ENCODE measurements at places on chromosomes 3 and 15.
A peak's percentile ranks its signal among the peaks of the same experiment; 100 is the strongest.

DNA sequence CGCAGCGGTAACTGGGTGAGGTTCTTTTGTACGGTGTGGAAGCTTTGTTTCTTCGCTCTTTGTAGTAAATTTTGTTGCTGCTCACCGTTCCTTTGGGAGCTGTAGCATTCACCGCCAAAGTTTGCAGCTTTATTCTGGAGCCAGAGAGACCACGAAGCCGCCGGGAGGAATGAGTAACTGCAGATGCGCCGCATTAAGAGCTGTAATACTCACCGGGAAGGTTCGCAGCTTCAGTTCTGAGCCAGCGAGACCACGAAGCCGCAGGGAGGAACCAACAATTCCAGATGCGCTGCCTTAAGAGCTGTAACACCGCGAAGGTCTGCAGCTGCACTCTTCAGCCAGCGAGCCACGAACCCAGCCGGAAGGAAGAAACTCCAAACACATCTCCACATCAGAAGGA is 56.0 kb upstream of the DYNC1LI1 start:
- no peak for DNase-seq

- DNase-seq: no peak
Observed at GRCh38 chr3:143429628-143430514, 310.3 kb downstream of the CHST2 start.

DNA sequence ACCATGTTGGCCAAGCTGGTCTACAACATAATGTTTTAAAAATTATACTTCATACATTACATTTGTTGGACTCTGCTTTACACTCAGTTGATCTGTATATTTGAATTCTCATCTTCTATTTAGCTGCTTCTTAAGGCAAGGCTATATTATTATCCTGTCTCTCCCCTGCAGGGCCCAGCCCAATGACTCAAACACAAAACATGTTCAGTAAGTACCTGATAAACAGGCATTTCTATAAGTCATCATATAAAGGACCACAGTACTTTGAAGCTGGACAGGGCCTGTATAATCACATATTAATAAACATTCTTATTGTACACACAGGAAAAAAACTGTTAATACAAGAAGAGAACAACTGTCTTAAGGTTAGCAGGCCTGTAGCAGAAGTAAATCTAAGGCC is 36.2 kb downstream of the NGLY1 start:
- DNase-seq: no peak

DNA sequence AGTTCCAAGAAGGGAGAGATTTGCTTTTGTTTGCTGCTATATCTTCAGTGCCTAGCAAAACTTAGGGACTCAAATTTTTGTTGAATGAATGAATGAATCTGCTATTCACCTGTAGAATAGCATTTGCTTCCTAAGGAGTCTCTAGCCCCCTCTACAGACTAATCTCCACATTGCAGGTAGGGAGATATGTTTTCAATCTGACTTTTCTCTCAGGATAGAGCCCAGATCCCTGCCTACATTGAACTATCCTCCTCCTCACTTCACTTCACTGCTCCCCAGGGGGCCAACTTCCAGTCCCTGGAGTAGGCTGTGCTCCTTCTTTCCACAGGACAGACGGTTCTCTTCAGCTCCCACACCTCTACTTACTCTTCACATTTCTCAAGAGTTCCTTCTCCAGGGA is 81.9 kb upstream of the PTX3 start:
- DNase-seq: no peak

- no peak for DNase-seq
Observed at GRCh38 chr3:168197162-168197561, 101.4 kb upstream of the GOLIM4 start.

- DNase-seq: peak; percentile 95
Observed at GRCh38 chr3:129593595-129594339, 12.7 kb downstream of the PLXND1 start.

- no peak for DNase-seq
Observed at GRCh38 chr3:73626106-73626505, 1.4 kb upstream of the PDZRN3 start.

DNA sequence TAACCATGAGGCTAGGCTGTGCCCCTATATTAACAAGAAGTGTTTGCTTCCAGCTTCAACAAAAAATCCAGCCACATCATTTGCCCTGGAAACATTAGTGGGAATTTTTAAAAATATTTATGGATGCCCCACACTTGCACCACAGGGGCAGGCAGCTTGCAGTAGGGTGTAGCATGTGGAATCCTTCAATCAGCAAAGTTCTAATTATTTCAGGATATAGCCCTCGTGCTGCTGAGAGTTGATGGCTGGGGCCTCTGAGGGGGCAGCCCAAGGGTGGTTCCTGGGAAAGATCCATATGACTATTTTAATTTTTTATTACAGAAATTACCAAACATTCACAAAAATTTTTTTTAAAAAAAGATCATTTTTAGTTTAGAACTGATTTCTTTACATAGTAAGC is 35.1 kb upstream of the LMCD1 start:
- no peak for DNase-seq

DNA sequence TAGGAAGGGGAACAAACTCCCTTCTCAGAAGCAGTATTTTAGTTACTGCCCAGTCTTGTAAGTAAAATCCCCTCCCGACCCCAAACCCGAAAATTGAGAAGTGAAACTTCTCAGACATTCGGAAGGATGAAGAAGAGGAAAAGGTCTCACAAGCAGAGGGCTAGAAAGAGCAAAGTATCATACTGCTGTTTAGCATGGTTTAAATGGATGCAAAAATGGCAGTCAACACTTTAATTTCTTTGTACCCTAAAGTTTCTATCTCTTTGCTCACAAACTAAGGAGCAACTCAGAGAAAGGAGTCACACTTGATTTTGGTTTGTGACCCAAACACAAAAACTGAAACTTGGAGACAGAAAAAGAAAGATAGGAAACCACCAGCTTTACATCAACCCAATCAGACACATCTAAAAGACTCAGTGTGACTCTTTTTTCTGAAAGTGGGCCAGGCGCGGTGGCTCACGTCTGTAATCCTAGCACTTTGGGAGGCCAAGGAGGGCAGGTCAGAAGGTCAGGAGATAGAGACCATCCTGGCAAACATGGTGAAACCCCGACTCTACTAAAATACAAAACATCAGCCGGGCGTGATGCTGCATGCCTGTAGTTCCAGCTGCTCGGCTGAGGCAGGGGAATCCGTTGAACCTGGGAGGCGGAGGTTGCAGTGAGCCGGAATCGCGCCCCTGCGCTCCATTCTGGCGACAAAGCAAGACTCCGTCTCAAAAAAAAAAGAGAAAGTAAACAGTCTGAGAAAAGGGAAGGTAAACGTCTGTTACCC is 63.2 kb upstream of the ATP11B start:
- no peak for DNase-seq

GRCh38 chr3:197438906-197439305 is 116.9 kb downstream of the BDH1 start:
- DNase-seq: no peak

- no peak for DNase-seq
Observed at GRCh38 chr3:30632065-30632464, 25.7 kb downstream of the TGFBR2 start.

DNA sequence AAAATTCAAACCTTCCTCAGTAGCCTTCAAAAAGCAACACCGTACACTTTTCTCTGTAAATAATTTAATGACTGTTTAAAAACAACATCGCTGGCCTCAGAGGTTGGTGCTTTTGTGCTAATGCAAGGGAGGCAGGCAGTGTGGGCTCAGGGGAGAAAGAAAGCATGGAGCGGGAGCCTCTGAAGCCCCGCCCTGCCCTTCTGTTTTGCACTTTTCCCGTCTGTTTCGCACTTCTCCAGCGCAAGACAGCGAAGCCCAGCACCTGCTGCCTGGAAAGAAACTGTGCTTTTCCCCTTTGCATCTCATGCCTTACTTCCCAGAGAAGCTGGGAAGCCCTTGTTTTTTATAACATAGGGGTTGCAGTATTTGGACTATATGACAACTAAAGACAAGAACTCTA is 23.1 kb downstream of the TRPM1 start:
- no peak for DNase-seq

GRCh38 chr3:101829437-101829830 is 19.9 kb upstream of the NFKBIZ start:
- no peak for DNase-seq

GRCh38 chr15:45630917-45631691 is 3.7 kb upstream of the SQOR start:
- DNase-seq: no peak

- no peak for DNase-seq
Observed at GRCh38 chr15:90496791-90497190, 32.9 kb upstream of the CRTC3 start.

GRCh38 chr3:71109241-71109976 is 474.1 kb downstream of the FOXP1 start:
- no peak for DNase-seq

DNA sequence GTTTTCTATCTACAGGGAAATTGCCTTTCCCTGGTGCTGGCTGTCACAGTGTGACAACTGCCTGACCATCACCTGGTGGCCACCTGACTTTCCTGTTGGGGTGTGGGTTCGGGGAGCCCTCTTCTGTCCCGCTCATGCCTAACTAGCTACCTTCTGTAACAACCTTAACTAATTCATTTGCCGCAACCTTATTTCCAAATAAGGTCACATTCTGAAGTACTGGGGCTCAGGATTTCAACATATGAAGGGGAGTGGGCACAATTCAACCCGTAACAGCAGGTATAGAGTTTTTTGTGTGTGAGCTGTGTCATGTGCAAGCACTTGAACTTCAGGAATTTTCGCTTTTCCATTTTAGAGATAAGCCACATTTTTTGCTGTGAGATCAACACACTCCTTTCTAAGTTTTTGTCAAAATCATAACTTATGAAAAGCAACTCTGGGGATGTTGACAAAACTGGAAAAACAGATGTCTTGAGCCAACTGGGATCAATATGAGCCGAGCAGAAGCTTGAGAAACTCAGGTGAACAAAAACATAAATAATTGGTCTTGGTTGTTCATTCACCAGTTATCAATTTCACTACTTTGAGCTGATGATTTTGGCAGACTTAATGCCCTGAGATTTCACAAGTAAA is 242.0 kb upstream of the RGMA start:
- no peak for DNase-seq

DNA sequence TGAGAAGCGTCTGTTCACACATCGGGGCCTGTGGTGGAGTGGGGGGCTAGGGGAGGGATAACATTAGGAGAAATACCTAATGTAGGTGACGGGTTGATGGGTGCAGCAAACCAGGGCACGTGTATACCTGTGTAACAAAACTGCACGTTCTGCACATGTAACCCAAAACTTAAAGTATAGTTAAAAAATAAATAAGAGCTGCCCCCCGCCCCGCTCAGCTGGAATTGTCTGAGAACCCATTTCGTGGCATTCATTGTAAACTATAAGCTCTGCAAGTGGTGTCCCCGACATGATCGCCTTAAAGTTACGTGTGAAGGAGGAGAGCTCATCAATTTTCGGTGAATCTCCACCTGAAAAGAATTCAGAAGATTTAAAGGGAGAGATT is 7.3 kb upstream of the LIPH start:
- DNase-seq: no peak

- DNase-seq: no peak
Observed at GRCh38 chr3:54053211-54053610, 69.1 kb upstream of the CACNA2D3 start.

GRCh38 chr3:9022305-9023225 is 59.3 kb upstream of the RAD18 start:
- DNase-seq: no peak

Data from SHP77 (cell line).